ENCODE measurements at places on chromosomes 5 and 9.

DNA sequence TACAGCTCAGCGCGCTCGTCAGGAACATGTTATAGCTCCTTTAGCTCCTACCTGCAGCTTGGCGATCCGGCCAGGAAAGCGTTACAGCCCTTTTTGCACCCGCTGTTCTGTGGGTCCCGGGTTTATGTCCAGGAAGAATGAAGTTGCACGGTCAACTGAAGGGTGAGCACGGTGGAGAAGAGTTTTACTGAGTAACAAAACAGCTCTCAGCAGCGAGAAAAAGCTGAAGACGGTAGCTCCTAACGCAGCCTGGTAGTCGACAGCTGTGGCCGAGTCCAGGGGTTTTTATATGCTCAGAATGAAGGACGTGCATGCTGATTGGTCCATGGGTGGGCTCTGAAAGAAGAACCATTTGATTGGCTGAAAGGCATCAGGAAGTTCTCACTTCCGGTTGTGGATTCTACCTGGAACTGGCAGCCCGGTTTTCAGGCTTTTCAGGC lies 1830.1 kb upstream of the NUDT12 start:
- DNase-seq = no peak

DNA sequence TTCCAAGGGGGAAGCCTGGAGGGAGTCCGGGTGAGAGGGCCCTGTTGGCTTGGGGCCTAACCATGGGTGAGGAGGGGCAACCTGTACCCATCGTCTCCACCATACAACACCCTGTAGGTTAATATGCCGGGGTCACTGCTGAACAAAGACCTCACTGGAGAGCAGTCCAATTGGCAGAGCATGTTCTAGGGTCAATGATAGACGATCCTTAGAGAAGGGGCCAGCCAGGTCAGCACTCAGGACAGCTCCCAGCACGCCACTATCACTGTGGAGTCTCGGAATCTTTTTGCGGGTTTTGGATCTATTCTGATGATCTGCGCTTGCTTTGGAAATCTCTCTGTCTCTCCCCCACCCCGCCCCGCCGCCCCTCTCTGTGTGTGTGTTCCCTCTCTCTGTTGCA lies 218.4 kb upstream of the MVB12B start:
- no peak for DNase-seq

DNA sequence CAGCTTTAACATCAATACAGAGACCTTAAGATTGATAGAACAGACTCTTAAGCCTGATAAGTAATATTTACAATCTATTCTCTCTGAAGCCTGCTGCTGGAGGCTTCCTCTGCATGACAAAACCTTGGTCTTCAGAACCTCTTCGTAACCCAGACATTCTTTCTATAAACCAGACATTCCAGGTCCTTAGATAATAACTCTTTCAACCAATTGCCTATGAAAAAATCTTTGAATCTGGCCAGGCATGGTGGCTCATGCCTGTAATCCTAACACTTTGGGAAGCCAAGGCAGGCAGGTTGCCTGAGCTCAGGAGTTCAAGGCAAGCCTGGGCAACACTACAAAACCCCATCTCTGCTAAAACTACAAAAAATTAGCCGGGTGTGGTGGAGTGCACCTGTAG lies 327.8 kb downstream of the ENC1 start:
- no peak for DNase-seq

- DNase-seq = no peak
Observed at GRCh38 chr5:105947461-105947860, 1723.3 kb downstream of the EFNA5 start.

DNA sequence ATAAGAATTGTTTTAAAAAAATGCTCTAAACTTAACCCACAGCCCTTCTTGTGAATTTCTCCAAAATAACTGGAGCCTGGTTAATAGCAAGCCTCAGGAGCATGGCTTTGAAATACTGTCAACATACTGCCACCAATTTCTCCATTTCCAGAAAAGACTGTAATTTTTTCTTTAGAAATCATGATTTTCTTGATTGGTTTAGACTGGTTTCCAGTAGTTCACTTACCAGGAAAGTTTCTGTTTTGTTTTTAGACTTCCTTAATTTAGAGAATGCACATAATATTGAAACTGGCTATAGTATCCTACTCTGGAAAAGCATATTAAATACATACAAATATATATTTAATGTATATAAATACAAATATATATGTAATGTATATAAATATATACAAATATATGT lies 4.5 kb upstream of the CD274 start:
- DNase-seq = no peak

- peak; percentile 34 for DNase-seq
Observed at GRCh38 chr9:107739601-107740082, 250.1 kb upstream of the KLF4 start.

DNA sequence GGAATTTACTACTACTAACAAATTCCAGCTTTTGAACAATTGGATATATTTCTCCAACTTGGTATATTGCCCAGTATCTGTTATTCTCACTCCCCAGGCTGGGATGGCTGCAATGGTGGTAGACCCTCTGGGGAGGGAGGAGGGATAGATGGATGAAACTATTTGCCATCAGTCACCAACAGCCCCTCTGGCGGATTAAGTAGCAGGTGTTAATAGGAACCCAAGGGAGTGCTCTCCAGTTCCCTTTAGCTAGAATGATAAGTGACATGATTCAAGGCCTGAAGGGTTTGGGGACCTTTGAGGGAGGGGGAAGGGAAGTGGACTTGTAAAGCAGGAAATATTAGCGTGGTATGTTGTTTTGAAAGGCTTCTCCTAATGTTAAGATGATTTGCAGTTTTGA lies 824.0 kb upstream of the ARRDC3 start:
- DNase-seq = no peak

DNA sequence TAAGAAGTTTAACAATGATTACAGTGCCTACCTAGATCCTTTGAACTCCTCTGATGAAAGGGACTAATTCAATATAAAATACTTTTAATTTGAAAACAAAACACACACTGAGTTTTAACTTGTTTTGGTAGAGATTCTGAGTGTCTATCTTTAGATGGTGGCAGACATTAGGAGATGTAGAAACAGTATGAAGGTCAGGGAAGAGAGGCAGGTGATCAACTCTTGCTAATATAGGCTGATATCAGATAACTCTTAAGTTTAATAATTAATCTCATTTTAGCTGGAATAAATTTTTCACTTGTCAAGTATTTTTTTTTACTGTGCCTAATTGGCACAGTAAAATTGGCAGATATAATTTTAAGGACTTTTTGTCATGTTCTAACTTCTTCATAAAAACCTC lies 30.8 kb downstream of the POC5 start:
- DNase-seq = no peak

DNA sequence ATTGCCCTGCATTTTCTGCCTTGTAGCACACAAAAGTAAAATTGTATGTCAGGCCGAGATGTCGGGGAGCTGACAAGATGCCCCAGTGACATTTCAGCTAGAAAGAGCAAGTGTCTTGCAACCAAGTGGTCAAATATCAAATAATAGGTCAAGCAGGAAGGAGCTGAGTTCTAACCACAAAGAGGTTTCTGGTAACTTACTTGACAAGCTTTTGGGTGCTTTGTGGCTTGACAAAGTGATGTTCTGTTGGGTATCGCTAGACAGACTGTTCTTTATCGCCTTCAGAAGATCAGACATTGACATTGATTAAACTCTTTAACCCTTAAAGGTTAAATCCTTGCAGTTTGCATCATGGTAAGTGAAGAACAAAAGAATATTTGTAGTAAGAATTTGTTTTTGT lies 419.9 kb downstream of the CCDC171 start:
- no peak for DNase-seq

GRCh38 chr9:91416096-91416712 lies 7.4 kb downstream of the NFIL3 start:
- no peak for DNase-seq

GRCh38 chr5:135383803-135384495 lies 15.1 kb downstream of the MACROH2A1 start:
- DNase-seq = no peak

DNA sequence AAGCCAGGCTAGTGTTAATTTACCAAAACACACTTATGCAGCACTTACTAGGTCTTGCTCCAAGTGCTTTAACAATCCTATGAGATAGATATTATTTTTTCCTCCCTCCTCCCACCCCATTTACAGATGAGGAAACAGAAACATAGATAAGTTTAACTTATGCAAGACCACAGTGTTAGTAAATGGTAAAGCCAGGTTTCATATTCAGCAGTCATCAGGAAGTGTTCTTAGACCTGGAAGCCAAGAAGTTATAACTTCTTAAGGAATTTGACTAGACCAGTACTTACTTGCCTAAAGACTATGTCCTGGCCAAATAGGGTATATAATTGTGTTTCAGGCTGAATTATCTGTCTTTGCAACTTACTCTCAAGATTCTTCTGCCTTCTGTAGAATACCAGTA lies 15.9 kb downstream of the ABHD17B start:
- no peak for DNase-seq

DNA sequence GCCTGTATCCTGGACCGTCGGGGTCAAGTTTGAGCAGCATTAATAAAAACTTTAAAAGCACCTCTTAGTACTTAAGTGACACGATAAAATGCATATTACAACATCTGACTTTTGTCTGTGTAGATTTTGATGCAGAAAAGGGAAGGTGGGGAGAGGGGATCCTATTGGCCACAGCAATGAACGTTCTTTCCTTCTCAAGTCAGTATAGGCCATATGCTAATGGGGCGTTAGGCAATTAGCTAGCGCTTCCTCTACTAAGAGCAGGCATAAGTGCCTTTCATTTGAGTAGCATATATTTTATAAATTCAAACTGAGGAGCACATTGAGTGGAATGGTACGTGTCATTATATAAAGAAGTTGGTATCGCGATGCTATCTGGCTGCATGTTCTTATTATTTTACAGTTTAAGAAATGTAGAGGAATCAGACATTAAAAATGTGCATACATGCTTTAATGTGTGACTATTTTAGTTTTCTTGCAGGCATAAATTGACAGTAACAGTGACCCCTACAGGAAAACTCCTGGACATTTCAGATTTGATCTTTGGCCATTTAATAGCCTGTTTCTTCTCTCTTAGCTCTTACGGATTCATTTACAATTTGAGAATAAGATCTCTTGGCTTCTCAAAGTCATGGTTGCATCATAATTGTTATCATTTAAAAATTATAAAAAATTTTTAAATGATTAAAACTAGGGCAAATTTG lies 1.1 kb upstream of the GNA14 start:
- DNase-seq = no peak

GRCh38 chr5:15575666-15576065 lies 75.7 kb downstream of the FBXL7 start:
- DNase-seq = no peak

- no peak for DNase-seq
Observed at GRCh38 chr5:73213566-73213998, 40.6 kb downstream of the TMEM174 start.

DNA sequence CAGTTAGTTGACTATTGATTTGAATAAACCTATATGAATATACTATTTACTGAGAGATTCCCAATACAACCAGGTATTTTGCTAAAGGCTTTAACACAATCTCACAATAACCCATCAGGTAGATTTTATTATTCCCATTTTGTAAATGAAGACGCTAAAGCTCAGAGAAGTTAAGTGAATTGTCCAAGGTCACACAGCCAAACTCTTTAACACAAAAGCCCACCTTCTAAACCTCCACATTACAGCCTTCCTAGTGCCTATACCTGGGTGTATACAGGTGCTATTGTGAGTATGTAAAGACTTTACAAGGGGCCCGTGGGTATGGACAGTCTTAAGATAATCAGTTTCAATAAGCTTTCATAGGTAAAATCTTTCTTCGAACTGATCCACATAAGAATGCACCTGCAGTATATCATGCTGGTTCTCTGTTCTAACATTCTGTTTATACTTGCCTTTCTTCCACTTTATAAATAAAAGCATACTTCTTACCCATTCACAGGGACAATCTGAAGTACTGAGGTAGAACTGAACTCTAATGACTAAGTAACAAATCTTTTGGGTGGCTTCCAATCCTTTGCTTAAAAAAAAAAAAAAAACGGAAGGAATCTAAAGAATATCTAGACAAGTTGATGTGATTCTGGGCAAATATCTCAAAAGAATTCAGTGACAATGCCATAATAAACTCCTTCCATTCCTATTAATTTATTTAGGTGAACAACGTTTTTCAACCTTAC lies 59.1 kb downstream of the PJA2 start:
- DNase-seq = no peak

- DNase-seq = no peak
Observed at GRCh38 chr9:34625186-34625486, 3.7 kb downstream of the ARID3C start.

DNA sequence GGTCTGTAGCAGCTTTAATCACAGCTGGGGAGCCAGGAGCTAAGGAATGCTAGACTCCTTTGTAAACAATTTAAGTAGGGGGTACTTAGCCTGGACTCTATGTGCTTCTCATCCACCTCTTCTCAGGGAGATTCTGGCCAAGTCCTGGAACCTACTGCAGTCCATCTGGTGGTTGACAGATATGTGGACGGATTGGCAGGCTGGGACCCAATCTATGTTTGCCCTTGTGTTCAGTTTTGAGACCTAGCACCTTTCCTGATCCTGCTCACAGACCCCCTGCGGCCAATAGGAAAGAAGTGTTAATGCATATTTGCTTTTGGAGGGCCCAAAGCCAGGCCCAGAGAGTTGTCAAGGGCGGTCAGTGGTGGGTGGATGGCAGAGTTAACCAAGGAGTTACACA lies 6.4 kb downstream of the SLC22A5 start:
- peak; percentile 58 for DNase-seq

- DNase-seq = no peak
Observed at GRCh38 chr5:176463113-176463764, 15.1 kb downstream of the FAF2 start.

GRCh38 chr5:154697371-154697770 lies 57.8 kb upstream of the LARP1 start:
- DNase-seq = no peak

GRCh38 chr5:169615561-169615960 lies 21.5 kb upstream of the DOCK2 start:
- no peak for DNase-seq

- DNase-seq = no peak
Observed at GRCh38 chr5:173655196-173655797, 38.8 kb upstream of the BOD1 start.

DNA sequence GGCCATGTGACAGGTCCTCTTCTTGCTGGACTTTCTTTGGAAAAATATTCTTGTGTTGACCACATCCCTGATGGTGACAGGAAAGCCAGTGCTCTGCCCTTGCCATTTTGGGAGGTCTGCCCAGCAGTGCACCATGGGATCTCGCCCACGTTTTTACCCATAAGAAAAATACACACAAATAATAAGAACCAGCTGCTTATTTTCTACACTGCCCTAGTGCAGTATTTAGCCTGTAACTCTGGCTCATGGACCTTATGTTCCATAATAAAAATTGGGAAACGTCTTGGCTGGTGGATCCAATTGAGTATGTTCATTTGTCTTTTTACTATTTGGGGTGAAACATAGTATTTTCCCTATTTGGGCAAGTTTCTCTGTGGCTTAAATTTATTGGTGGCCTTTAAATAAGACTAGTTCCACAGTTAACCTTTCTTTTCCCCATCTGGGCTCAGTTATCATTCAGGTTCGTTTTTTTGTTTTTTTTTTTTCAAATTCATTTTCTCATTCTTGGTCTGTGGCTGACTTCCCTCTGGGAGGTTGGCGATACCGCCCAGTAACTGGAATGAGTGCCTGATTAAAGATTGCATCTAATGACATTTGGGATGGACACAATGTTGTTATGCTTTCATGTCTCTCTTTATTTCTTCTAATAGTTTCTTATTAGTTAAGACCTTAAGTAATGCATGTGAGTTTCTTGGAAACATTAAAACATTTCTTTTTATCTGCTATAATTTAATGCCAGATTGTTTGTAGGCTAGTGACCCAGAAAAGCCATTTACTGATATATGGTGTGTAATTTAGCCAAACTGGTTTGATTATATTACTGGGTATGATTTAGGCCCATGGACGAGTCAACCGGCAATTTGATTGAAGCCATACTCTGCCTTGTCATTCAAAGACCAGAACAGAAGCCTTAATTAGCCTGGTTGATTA lies 163.7 kb downstream of the FGF10 start:
- DNase-seq = no peak

GRCh38 chr5:141958546-141959172 lies 657 bp upstream of the PCDH12 start:
- DNase-seq = no peak
